GOT3 (cell line): ENCODE measurements at places on chromosomes 13 and 19.

GRCh38 chr19:33193865-33194362 is at the start of gene LRP3:
Gene LRP3 (plus strand): TSS chr19:33194330. CDS start chr19:33194786, 456 bp downstream.
- no peak for DNase-seq

DNA sequence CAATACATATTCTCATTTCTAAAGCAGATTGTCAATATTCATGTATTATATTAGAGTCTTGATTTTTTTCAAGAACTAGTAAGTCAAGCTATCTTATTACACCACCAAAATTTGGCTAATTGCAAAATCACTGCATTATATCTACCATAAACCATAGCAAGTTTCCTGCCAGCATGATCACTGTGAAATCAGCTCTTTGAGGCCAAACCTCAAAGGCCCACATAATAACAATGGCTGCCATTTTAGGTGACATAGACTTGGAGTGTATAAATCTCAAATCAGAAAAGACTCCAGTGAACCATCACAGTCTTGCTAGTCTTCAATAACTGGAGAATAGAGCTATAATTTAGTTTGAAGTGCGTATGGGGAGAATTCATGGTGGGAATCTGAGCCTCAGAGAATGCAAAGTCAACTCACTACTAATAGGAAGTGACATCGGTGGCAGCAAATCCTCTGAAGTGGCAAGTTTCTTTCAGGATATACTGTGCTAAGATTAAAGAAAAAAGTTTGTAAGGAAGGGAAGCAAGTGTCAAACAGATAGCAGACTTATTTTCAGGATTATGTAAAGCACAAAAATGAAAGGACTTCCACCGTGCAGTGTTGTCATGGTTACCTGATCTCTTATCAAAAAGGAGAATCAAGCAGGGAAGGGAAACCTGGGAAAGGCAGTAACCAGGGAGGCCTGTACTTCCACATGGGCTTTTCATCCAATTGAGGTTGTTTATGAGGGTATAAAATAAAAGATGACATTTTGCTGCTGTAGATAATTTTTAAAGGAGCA is 117.4 kb upstream of the FNDC3A start:
- DNase-seq = no peak

DNA sequence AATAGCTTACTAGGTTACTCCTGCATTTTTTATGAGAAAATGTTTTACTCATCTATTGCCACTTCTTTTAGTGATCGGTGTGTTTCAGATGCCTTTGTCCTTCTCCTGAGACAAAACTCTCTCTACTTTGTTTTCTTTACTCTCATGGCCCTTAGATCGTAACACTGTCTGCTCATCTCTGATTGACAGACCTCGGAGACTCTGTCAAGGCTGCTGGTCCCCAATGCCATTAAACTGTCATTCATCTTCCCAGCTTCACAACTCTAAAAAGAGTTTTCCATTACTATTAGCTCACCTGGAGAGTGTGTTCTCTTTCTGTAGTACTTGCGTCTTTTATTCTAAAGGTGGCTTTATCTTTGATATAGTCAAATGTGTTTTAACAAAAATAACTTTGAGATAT is 765.2 kb downstream of the SLITRK1 start:
- DNase-seq = no peak

- DNase-seq = no peak
Observed at GRCh38 chr19:1082165-1082927, 12.8 kb downstream of the POLR2E start.

GRCh38 chr13:20990910-20991525 is 70.4 kb downstream of the LATS2 start:
- no peak for DNase-seq

DNA sequence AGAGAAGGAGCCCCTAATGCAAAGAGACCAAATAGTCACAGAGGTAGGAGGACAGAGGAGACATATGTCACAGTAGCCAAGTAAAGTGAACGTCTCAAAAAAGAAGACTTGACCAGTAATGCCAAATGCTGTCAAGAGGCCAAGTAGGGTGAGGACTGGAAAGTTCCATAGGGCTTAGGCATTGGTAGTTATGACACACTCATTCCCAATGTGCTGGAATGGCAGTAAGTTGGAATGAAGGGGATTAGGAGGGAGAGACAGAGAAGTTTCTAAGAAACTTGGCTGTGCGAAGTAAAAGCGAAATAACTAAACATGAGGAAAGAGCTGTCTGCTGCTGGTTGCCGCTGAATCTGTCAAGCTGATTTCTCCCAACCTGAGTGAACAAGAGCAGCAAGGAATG is 14.9 kb upstream of the FRY start:
- DNase-seq = no peak

DNA sequence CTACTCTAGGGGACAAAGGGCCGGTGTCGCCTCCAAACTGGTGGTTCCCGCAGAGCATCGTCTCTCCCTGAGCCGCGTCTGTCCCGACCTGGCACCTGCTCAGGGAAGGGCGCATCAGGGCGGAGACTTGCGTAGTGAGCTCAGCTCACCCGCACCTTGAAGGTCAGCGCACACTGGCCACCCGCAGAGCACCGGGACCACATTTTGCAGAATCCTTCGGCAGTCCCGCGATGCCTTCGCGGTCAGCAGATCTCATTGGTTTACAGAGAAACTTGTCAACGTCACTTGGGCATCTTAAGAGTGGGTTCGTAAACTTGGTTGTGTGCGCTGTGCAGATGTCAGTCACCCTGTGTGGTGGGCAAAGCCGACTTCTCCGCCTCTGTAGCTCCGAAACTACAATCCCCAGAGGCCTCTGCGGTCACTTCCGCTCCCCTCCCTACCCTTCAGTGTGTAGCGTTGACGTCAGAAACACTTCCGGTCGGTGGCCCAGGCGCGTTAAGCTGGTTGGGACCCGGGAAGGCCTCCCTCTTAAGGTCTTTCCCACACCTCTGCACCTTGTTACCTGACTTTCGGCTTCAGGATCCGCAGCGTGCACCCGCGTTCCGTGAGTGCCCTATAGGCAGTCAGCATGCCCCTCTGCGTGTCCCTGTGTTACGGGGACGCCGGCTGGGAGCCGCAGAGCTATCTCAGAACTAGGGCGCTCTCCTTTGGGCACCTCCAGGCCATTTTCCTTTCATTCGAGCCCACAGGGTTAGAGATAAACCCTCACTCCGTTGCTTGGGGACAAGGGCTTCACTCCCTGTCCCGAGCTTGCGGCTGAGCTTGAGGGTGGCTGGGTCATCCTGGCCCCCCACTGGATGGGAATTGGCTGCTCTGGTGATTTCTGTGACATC is 36.5 kb upstream of the ZNF527 start:
- DNase-seq = peak; percentile 19

GRCh38 chr19:18440415-18440877 is 2.5 kb upstream of the ISYNA1 start:
- DNase-seq = no peak

- DNase-seq = no peak
Observed at GRCh38 chr19:46124638-46125115, at the start of gene IGFL3. Gene IGFL3 (minus strand): TSS chr19:46124688. CDS start chr19:46124649, 39 bp downstream.

- DNase-seq = no peak
Observed at GRCh38 chr13:81089371-81090157, 748.6 kb upstream of the SPRY2 start.

- no peak for DNase-seq
Observed at GRCh38 chr13:66069570-66069969, 1160.6 kb downstream of the PCDH9 start.

GRCh38 chr19:10001899-10002298 is 8.4 kb downstream of the COL5A3 start:
- DNase-seq = no peak

GRCh38 chr13:82687884-82688283 is 1194.4 kb downstream of the SLITRK1 start:
- DNase-seq = no peak

DNA sequence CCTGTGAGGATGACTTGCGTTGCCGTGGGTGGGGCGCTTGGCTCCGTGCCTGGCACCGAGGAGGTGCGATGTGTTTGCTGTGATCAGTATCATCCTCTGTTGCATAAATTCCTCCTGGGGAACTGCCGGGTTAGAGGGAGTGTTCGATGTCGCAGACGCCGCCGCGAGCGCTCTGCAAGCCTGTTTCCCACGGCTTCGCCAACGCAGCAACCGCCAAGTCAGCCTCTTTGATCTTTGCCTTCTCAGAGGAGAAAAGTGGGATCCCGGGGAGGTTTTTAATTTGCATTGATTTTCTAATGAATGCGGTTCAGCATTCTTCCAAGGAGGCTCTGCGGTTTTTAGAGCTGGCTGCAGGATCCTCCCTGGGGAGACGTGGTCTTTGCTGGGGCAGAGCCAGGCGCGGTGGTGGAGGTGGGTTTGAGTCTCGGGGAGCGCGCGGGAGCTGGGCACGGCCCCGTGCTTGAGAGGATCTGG is 7.6 kb downstream of the GPR32 start:
- no peak for DNase-seq

DNA sequence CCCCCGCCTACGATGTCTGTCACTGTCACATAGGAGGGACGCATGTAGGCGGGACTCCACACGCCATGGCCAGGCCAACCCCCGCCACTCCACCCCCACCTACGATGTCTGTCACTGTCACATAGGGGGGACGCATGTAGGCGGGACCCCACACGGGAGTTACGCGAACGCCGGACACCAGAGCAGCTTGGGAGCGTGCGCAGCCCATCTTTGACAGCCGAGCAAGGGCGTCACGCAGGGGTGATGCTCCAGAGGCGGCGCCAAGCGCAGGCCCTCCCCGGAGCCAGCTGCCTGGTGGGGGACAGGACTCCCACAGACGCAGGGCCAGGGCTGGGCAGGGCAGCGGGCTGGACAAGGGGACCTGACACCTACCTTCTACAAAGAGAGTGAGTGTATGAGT is 20.0 kb downstream of the ZNF787 start:
- no peak for DNase-seq

- no peak for DNase-seq
Observed at GRCh38 chr19:17302391-17303166, 646 bp downstream of the ABHD8 start.

GRCh38 chr19:55304279-55304978 is 20.6 kb downstream of the BRSK1 start:
- DNase-seq = no peak

GRCh38 chr13:91240341-91240740 is 107.1 kb upstream of the MIR17HG start:
- no peak for DNase-seq

DNA sequence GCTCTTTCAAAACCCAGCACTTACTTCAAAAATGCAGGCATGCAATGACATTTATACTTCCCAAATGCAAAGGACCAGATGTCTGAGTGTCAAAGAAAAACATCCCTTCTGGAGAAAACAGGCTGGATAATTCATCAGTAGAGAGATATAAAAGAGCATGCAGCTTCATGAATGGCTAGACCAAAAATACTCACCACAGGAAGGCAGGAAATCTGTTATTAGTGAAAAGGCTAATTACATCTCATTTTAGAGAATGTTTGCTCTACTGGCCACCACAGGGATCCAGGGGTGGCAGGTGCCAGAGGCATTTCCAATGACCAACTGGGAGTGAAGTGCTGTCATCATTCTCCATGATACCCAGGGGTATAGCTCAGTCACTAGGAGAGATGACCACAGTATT is 106.5 kb downstream of the LHFPL6 start:
- no peak for DNase-seq

DNA sequence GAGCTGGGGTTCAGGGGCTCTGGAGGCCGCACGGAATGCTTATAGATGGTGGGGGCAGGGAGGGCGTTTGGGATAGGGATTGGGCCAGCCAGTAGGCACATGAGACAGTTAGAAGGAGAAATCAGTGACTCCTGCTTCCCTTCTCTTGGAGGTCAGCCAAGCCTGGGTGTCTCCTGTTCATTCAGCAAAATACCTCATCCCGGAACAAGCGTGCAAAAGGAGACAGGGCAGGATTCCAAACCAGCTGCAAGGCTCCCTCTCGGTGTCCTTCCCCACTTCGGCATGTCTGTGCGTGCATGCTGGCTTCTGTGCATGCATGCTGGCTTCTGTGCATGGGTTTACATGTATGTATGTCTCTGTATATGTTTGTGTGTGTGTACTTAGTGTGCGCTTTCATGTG is 37.3 kb upstream of the PEPD start:
- DNase-seq = no peak

DNA sequence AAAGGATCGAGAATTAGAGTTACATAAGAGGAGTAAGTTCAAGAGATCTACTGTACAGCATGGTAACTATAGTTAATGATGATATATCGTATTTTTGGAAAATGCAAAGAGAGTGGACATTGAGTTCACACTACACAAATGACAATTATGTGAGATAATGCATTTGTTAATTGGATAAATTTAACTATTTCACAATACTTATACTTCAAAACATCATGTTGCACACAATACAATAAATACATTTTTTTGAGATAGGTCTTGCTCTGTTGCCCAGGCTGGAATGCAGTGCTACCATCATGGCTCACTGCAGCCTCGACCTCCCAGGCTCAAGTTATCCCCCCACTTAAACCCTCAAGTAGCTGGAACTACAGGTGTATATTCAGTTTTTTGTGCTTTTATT is 8.1 kb upstream of the CYP2F1 start:
- no peak for DNase-seq

DNA sequence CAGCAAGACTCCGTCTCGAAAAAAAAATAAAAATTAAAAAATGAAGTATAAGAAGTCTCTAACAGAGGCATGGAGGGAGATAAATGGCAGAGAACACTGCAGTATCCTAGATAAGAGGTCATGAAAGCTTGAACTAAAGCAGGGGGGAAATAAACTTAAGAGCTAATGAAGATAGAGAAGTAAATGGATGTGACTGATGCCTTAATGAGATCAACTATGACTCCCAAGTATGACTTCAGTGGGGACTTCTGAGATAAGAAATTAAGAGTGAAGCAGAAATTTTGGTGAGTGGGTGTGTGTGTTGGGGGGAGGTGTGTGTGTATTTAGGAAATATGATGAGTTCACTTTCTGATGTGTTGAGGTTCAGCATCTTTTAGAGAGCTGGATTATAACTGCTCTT is 55.1 kb downstream of the DIAPH3 start:
- DNase-seq = no peak

- DNase-seq = no peak
Observed at GRCh38 chr19:58196901-58197616, 14.2 kb downstream of the ZNF274 start.

DNA sequence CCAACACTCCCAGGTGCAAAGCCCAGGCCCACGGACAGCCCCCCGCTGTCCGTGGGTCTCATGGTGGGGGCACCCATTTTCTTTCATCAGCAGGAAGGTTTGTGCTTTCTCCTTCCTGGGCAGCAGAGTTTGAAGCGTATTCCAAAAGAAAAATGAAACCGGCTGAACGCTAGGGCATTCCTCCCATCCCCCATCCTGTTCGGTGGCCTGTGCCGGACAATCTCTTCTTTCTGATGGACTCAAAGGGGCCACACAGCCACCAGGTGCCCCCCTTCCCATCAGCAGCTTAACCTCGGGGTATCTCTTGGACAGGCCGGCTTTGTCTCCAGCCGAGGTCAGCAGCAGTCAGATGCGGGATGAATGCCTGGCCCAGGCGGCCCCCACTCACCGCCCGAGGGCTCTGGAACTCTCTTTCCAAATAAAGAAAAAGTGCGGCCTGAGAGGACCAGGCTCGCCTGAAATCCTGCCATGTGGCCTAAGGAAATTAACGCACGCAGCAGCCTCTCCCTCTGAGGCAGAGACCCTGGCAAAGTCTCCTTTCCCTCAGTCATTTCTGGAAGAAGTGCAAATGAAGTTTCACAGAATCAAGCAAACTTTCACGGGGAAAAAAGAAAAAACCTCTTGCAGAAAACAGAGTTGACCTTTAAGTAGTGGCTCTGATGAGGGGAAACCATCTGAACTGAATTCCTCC is 67.8 kb downstream of the RASA3 start:
- no peak for DNase-seq
